ENCODE measurements at places on chromosomes 4 and X.

- DNase-seq = no peak
Measured at GRCh38 chr4:141348573-141348972, 127.9 kb downstream of the ZNF330 start.

DNA sequence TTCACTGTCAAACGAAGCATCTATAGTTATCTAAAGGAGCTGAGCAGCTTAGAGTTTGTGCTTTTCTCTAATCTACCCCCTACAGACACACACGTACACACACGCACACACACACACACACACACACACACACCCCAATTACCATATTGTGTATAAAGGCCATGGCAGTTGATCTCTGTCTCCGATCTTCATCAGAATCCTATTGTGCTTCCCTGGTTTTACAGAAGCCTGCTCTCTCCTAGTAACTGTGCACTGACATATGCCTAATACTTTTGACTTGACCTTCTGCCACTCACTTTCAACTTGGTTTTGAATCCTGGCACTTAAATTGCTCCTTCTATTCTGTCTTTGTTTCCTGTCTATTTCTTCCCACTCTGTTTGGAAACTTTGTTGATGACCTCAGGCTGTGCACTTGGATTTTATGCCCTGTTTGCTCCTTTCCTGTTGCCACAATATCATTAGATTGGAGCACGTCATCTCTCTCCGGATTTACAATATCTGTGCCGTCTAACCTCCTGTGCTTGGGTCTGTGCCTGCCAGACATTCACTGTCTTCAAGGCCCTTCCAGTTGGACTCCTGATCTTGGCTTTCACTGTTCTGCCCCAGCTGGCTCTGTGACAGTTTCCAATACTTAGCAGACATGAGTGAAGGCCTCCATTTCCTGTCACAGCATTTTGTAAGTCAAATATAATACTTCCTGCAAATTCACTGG lies 928.1 kb downstream of the FAT4 start:
- no peak for DNase-seq

GRCh38 chr4:131304686-131305085 lies 1844.4 kb upstream of the PCDH10 start:
- no peak for DNase-seq

GRCh38 chr4:6008766-6009385 lies 9.4 kb downstream of the C4orf50 start:
- no peak for DNase-seq

DNA sequence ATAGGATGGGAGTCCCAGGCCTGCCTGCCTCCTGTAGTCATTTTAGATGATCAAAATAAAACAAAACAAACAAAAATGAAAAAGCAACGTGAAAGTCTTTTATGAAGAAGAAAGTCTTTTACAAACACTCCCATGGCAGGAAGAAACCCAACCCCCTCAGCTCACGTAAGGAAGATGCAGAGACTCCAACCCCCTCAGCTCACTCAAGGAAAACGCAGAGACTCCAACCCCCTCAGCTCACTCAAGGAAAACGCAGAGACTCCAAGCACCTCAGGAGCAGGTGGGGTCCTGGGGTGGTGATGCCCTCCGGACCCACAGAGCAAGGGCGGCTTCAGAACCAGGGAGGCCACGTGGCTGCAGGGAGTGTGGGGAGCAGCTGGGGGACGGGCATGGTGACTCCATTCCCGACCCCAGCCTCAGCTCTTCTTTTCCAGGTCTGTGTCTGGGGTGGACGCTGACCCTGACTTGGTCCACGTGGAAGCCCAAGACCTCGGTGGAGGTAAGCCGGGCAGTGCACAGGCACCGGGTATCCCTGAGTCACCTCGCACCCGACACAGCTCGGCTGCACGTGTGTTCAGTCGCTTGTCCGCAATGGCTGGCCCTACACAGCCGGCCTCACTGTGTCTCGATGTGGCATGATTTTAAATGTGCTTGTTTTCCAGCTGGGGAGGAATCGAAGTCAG lies 226.5 kb upstream of the PSAPL1 start:
- no peak for DNase-seq
